Ascending aorta (tissue), 2 donors: ENCODE measurements at places on chromosomes 2 and 18.

DNA sequence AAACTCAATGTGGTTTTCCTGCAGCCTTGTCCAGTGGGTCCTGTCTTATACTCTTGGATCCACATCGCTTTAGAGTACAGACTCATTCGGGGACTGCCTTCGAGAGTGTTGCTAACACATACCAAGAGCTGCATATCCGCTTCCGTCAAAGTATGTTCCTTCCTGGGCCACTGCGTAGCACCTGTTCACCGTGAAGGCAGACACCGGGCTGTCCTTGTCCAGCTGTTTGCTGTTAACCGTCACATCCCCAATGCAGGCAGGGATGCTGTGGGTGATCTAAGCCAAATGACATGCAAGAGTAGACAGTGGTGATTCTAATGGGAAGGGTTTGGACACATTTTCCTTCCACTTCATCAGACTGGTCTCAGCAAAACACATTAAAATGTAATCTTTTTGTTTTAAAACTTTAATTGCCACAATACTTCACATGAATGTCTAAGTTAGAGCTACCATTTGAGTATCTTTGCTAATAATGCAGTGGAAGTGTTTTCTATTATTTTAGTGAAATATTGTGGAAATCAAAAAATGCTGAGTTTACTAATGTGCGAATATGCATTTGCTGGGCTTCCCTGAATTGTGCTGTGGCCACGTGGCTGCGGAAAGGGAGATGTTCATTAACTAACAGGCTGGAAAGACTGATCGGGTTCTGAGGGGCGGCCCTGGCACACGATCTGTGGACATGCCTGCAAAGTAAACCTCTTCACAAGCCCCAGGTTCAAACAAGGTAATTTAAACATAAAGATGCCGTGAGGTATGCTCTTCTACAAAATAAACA lies 169.1 kb downstream of the LAMA1 start:
- no peaks in the 10 kb centered on the region for H3K36me3 ChIP-seq
- no peak overlapping the region for H3K4me3 ChIP-seq
- no peaks in the 10 kb centered on the region for H3K4me1 ChIP-seq

DNA sequence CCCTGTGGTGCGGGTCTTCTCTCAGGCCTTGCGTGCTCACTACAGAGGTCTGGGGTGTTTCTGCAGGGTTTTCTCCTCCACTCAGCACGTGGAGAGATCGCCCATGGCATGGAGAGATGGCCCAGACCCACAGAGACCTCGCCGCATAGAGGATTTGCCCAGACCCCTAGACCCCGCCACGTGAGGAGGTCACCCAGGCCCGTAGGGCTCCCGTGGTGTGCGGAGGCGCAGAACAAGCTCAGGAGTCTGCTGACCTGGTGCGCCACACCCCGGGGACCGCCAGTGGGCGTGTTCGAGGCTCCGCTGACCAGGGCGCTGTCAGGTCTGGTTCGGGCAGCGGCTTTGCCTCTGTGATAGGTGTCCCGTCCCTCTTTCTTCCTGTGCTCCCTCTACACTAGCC lies 64.5 kb downstream of the ADI1 start:
- H3K4me3 ChIP-seq, result no peak overlapping the region
- DNase-seq, result no peak
- peaks cover 45% of the 10 kb centered on the region for H3K36me3 ChIP-seq
- no peaks in the 10 kb centered on the region for H3K27me3 ChIP-seq

- peaks cover 2% of the 10 kb centered on the region for H3K4me1 ChIP-seq
- no peaks in the 10 kb centered on the region for H3K27me3 ChIP-seq
Observed at GRCh38 chr18:55833543-55833942, 245.6 kb upstream of the TCF4 start.

DNA sequence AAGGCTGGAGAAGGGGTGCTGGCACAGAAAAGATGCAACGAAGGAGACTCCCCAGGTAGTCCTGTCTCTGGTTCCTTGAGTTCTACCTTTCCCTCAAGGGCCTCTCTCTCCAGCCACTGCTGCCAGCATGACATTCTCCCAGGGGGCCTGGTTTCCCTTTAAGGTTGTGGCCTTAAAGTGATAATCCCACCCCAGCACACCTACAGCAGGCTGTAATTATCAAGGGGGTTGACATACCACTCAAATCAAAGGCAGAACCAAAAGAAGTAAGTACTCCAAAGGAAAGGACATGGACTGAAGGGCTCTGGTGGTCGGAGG lies 127.4 kb upstream of the MSH6 start:
- no peak overlapping the region for H3K27ac ChIP-seq
- no peak overlapping the region for H3K4me3 ChIP-seq
- no peaks in the 10 kb centered on the region for H3K27me3 ChIP-seq
- no peaks in the 10 kb centered on the region for H3K36me3 ChIP-seq
- H3K4me1 ChIP-seq, result no peaks in the 10 kb centered on the region

DNA sequence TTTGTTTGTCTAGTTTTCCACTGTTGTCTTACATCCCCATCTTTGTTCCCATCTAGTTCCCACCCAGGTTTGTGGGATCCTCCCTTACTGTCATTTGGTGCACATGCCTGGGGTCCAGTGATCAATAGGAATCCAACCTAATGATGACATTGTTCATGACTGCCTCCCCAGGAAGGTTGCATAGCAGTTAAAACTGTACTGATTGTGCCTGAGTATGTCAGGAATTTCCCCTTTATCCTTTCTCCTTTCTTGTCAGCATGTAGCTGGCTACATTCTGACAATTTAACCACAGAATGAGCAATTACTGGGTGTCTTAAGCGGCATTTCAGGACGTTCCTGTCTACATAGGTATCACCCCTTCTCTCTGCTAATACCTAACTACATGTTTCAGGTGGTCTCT lies 653.0 kb downstream of the CNTNAP5 start:
- H3K27ac ChIP-seq, result no peak overlapping the region
- no peaks in the 10 kb centered on the region for H3K4me1 ChIP-seq
- no peaks in the 10 kb centered on the region for H3K36me3 ChIP-seq
- no peak for DNase-seq

GRCh38 chr2:133317178-133317577 lies 251.1 kb downstream of the NCKAP5 start:
- DNase-seq, result no peak
- H3K4me3 ChIP-seq, result no peak overlapping the region
- H3K27me3 ChIP-seq, result no peaks in the 10 kb centered on the region
- no peaks in the 10 kb centered on the region for H3K36me3 ChIP-seq
- no peak overlapping the region for H3K27ac ChIP-seq

DNA sequence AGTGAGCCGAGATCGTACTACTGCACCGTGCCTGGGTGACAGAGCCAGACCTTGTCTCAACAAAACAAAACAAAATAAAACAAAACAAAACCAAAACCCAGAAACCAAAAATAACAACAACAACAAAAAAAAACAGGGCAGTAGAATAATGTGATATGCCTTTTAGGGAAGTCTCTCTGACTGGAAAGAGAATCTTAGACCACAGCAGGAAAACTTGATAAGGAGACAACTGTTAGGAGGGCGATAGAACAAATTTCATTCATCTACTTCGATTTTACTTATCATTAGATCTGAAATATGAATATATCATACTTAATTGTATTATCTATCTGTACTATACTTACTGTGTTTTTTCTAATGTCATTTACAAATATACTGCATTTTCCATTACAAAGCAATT lies 109.0 kb upstream of the CNTNAP5 start:
- no peaks in the 10 kb centered on the region for H3K4me1 ChIP-seq
- H3K4me3 ChIP-seq, result no peak overlapping the region
- H3K27ac ChIP-seq, result no peak overlapping the region
- H3K36me3 ChIP-seq, result no peaks in the 10 kb centered on the region
- no peaks in the 10 kb centered on the region for H3K27me3 ChIP-seq
- DNase-seq, result no peak

DNA sequence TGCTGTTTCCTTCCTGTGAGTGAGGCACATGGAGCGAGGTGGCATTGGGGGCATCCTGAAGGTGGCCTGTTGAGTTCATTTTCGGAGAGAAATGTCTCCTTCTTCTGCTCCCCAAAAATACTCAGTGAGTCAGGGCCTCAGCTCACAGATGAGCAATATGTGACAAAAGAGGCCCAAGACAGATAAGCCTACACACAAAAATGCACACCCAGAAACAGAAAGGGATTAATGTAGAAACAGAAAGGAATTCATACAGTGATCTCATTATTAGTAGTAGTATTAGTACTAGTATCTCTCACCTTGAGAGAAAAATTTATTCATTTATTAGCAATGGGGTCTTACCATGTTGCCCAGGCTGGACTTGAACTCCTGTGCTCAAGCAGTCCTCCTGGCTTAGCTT lies 5.1 kb downstream of the GPR75 start:
- peaks cover 10% of the 10 kb centered on the region for H3K36me3 ChIP-seq
- no peaks in the 10 kb centered on the region for H3K27me3 ChIP-seq
- no peak overlapping the region for H3K27ac ChIP-seq
- H3K4me3 ChIP-seq, result no peak overlapping the region
- no peaks in the 10 kb centered on the region for H3K4me1 ChIP-seq
- DNase-seq, result no peak

GRCh38 chr2:43266711-43267111 lies 40.3 kb upstream of the ZFP36L2 start:
- H3K27ac ChIP-seq, result peak overlapping the region; percentile 88
- peaks cover 20% of the 10 kb centered on the region for H3K4me1 ChIP-seq

GRCh38 chr18:4211111-4211837 lies 243.8 kb downstream of the DLGAP1 start:
- no peak for DNase-seq
- no peaks in the 10 kb centered on the region for H3K36me3 ChIP-seq
- H3K4me3 ChIP-seq, result no peak overlapping the region
- H3K4me1 ChIP-seq, result no peaks in the 10 kb centered on the region
- H3K27ac ChIP-seq, result no peak overlapping the region

DNA sequence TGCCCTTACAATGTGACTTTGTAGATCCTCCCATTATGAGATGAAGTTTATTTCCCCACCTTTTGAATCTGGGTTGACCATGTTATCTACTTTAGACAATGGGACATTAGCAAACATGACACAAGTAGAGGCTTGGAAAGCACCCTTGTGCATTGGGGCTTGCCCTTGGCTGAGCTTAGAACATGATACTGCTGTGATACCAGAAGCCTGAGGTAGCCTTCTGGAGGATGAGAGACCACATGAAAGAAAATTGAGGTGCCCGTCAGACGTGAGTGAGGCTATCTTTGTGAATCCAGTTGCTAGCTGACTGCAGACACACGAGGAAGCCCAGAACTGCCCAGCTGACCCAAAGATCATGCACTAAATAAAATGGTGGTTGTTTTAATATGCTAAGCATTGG lies 341.2 kb downstream of the CYP26B1 start:
- H3K27ac ChIP-seq, result no peak overlapping the region
- no peaks in the 10 kb centered on the region for H3K27me3 ChIP-seq
- no peak for DNase-seq
- no peak overlapping the region for H3K4me3 ChIP-seq

DNA sequence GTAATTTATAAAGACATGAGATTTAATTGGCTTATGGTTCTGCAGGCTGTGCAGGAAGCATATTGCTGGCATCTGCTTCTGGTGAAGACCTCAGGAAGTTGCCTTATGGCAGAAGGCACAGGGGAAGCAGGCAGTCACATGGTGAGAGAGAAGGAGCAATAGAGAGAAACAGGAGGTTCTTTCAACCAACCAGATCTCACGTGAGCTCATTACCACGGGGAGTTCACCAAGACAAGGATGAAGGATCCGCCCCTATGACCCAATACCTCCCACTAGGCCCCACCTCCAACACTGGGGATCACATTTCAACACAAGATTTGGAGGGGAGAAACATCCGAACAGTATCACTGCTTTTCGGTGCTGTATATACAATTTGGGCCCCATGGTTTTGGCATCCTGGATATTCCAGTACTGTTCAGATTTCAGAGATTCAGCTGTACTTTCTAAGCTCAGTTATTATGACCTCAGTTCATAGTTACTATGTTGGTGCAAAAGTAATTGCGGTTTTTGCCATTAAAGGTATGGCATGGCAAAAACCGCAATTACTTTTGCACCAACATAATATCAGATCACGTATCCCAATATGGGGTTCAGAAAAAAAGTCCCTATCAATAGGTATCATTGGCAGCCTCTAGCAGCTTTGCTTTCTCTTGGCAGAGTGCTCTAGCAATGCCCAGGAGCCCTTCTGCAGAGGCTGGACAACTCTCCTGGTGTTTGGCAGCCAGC lies 189.6 kb upstream of the SIX3 start:
- no peak overlapping the region for H3K27ac ChIP-seq
- no peak overlapping the region for H3K4me3 ChIP-seq
- no peak for DNase-seq
- H3K36me3 ChIP-seq, result no peaks in the 10 kb centered on the region

- no peaks in the 10 kb centered on the region for H3K36me3 ChIP-seq
- no peaks in the 10 kb centered on the region for H3K4me1 ChIP-seq
- no peaks in the 10 kb centered on the region for H3K27me3 ChIP-seq
- H3K27ac ChIP-seq, result no peak overlapping the region
- no peak overlapping the region for H3K4me3 ChIP-seq
Observed at GRCh38 chr2:112708968-112709367, 11.9 kb upstream of the NT5DC4 start.

DNA sequence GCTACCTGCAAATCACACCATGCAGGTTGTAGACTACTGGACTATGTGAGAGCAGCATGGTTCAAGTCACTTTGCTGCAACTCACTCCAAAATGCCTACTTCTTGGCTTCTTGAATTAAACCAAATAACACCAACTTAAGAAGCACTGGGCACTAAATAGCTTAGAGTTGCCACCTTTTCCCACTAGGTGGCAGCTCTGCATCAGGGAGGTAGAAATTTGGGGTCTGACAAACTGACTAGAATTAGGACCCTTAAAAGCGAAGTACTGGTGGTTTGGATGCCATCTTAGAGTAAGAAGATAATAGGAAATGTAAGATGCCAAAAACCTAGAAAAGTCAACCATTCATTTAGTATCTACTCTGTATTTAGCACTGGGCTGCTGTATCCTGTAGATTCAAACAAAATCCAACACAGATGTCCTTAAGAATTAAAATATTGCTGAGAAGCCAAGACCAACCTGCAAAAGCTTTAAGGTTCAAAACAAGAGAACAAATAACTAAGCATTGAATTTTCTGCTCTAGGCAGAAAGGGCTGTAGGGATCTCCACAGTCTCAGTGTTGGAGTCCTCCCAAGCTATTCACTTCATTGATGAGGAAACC lies 65.5 kb downstream of the CCBE1 start:
- H3K27me3 ChIP-seq, result no peaks in the 10 kb centered on the region
- no peak for DNase-seq
- no peaks in the 10 kb centered on the region for H3K36me3 ChIP-seq
- H3K27ac ChIP-seq, result no peak overlapping the region
- H3K4me3 ChIP-seq, result no peak overlapping the region
